ENCODE measurements at places on chromosomes 16 and 17. TPM values are rescaled to one million over a fixed set of nuclear protein-coding genes. Genes with fewer than 3 reads are reported as not detected.

Gene DOC2B
- 7.7 TPM for total RNA-seq

Gene TEKT1
- total RNA-seq, result not detected

Gene KRTAP16-1
- not detected for total RNA-seq

Gene KRT12
- total RNA-seq, result not detected

All from pancreas (tissue), 10 donors.